Suppressor macrophage treated with lipopolysaccharide for 1 hour (primary cell): ENCODE measurements at places on chromosomes 13 and 19.

DNA sequence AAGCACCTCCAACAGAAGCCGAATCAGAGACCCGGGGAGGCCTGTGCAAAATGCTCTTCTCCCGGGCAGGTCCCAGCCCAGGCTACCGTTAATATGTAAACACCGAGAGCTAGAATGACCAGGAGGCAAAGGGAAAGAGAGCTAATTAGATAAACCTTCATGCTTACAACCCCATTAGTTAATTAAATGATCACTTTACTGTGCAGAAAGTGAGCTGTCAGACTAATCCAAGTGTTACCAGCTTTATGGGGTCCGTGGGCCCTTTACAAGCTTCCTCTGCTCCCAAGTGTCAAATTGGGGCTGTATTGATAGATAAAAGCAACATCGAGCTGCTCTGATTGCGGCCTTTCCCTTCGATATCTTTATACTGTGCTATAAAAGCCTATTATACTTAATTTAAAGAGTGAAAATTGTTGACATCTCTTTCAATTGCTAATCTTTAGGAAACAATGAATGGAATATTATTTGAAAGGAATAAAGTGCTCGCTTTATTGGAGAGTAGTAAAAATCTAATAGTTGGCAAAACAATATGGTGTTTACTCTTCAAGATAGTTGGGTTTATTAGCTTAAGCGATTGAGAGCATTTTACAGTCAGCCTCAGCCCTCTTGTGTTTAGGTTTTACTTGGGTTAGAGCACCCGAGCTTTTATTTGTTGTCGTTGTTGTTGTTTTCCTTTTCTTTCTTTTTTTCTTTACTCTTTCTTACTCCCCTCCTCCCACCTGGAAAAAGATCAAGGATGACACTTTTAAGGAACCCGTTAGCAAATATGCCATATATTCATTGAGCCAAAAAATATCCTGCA is 189.3 kb upstream of the GPR12 start:
- no peak for DNase-seq

DNA sequence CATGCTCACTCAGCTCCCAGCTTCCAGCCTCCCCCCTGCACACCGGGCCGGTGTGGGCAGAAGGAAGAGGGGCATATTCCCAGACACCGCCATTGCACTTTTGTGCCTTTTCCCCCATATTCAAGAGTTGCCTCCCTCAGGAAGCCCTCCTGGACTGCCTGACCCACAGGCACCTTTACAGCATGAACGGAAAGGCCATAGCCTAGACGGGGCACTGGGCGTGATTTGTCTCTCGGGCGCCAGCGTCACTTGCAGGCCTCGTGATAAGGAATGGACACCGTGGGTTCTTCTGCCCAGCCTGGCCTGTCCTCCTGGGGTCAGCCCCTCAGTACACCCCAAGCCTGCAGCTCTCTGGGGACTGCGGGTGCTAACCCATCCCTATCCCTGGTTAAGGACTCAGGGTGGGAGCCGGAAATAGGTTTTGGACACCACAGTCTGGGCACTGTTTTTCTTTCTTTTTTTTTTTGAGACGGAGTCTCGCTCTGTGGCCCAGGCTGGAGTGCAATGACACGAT is 933 bp upstream of the UQCR11 start:
- DNase-seq: peak; percentile 26

- no peak for DNase-seq
Observed at GRCh38 chr19:13634658-13635057, 128.4 kb upstream of the CACNA1A start.

DNA sequence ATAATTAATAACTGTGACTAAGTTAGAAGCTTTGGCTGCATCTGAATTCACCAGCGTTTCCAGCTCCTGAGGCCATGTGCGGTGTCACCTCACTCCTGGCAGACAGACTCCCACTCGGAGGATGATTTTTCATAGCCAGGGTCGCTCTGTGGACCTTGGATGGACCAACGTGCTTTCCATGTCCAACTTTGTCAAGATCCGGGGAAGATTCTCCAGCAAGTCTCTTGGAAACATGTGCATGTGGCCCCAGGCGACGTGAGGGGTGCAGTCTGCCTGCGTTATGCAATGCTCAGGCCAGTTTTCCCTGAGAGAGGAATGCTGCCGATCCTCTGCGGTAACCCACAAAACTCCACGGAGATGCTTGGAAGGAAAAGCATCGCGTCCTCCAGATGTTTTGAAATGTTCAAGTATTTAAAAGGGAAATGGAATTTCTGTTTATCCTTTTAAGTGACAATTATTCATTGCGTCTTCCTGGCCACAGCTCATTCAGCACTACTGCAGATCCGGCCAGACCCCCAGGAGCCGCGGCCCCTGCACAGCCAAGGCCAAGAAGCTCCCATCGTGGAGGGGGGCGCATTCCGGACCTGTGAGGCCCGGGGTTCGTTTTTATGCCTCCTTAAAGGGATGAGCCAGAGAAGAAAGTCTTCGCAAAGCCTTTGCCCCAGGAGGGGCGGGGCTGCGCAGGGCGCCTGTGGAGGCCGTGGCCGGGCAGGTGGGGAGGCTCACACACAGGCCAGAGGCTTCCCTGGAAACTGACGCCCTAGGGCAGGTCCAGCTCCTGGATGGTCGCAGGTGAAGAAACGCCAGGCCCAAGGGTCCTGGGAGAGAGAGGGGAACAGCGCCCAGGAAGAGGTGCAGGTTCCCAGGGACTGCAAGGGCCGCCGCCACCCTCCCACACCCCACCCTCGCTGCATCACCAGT is 46.0 kb downstream of the C13orf46 start:
- DNase-seq: no peak

DNA sequence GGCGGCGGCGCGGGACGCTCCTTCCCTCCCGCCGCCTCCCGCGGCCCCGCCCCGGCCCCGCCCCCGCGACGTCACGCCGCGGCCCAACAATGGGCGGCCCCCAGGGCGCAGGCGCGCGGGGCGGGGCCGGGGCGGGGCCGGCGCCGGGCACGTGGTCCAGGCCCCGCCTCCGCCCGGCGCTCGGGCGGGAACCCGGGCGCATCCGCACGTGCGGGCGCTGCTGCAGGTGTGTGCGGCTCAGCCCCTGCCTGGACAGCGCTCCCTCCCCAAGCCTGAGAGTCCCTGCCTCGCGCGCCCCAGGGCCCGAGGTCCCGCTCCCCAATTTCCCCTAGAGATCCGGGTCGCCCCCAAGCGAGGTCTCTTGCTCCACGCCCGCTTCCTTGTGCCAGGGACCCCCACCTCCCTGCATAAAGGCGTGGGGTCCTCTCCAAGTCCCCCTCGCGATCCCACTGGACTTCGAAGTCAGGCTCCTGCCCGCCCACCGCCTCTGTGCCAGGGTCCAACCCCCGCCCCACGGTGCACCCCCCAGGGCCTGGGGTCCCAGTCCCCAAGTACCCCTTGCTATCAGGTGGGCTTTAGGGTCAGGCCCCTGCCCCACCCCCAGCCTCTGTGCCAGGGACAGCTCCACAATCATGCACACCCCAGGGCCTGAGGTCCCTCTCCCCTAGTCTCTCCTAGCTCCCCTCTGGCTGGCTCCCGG is at the start of gene MEX3D:
MEX3D (minus strand) TSS at position 6 of the 700 bp plus-strand sequence. CDS start 267 bp downstream, outside the sequence.
- peak; percentile 98 for DNase-seq

DNA sequence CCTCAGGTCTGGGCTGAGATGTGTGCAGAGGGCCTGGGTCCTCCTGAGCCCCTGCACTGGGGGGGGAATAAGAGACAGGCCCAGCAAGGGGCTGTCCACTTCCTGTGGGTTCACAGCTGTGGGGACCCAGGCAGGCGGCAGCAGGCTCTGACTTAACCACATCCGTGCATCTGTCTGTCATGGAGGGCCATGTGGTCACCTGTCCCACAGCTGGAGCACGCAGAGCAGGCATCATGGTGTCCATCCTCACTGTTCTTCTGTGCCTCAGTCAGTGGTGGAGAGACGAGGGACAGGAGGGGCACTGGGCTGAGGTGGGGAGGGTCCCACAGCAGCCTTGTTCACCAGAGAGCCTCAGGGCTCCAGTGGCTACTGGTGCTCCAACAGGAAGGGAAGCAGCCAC is 16.3 kb upstream of the KIR3DL3 start:
- DNase-seq: no peak

GRCh38 chr13:47087841-47088240 is 191.0 kb upstream of the HTR2A start:
- no peak for DNase-seq

- DNase-seq: no peak
Observed at GRCh38 chr13:71798707-71799106, 68.3 kb downstream of the DACH1 start.

DNA sequence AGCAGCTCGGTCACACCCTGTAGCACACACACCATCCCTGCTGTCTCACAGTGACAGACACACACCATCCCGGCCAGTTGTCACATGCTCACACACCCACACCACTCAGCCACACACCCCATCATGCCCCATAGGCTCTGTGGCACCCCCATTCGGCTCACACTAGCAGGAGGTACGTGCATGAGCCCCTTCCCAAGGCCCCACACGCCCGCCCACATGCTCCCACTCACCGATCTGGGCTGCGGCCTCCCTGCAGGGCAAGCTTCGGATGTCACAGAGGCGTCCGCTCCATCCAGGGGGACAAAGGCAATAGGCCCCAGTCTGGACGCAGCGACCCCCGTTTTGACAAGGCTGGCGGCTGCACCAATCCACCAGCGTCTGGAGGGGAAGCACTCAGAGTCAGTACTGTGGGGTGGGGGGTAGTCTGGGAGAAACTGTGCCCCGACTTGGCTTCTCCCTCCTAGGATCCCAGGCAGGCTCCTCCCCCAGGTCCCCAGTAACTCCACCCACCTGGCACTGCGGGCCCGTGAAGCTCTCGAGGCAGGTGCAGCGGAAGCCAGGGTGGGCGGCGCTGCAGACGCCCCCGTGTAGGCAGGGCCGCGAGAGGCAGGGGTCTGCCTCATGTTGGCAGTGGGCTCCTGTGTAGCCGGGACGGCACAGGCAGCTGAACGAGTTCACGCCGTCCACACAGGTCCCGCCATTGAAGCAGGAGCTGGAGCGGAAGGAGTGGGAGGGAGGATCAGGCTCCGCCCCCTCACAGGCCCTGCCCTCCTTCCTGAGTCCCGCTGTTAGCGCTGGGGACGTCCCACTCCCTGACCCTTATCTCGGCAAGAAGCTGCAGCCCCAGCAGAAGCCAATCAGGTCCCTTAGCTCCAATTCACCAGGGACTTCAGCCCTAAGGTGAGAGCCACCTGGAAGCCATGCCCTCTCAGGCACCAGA is 20.1 kb downstream of the NOTCH3 start:
- DNase-seq: no peak

GRCh38 chr13:39197647-39198007 is 159.4 kb downstream of the NHLRC3 start:
- DNase-seq: no peak

DNA sequence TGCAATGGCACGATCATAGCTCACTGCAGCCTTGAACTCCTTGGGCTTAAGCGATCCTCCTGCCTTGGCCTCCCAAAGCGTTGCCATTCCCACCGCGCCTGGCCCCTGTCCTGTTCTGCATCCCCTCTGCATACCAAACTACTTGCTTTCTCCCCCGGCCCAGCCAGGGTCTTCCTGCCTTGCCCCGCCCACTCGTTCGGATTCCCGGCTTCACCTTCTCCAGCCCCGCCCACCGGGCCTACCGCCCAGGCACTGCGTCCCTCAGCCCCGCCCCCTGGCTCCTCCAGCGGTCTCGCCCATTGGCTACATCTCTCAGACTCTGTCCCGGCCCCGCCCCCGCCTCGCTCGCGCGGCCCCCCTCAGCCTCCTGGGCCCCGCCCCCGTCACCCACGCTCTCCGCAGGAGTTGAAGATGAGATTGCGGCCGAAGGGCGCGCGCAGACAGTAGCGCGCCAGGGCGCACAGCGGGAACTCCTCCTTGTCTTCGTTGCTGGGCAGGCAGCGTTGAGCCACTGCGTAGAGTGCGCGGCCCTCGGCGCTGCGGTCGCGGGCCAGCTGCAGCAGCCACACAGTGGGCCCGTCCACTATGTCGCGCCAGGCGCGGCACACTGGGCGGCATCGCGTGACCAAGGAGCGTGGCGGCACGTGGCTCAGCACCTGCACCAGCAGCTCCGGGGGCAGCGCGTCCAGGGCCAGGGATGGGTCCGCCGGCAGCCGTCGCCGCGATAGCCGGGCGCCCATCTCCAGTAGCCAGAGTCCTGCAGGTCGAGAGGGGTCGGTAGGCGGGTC is 19.0 kb downstream of the MRPS12 start:
- DNase-seq: peak; percentile 95

GRCh38 chr13:96214824-96215445 is 125.0 kb downstream of the HS6ST3 start:
- no peak for DNase-seq

GRCh38 chr13:51624695-51625345 is 40.6 kb downstream of the WDFY2 start:
- peak; percentile 34 for DNase-seq

DNA sequence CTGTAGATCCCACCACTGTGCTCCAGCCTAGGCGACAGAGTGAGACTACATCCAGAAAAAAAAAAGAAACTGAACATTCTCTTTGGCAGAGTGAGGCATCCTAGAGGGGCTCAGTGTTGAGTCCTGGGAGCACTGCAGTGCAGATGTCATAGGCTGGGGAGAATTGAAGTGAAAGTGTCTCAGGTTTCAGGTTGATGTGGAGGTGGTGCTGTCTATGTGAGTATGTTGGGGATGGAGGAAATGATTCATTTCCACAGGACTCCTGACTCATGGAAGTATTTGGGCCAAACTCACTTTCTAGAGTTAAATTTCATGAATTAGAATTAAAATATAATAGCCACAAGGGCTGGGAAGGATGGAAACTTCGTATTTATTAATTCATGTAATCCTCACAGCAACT is 134.4 kb upstream of the TSC22D1 start:
- DNase-seq: peak; percentile 12

DNA sequence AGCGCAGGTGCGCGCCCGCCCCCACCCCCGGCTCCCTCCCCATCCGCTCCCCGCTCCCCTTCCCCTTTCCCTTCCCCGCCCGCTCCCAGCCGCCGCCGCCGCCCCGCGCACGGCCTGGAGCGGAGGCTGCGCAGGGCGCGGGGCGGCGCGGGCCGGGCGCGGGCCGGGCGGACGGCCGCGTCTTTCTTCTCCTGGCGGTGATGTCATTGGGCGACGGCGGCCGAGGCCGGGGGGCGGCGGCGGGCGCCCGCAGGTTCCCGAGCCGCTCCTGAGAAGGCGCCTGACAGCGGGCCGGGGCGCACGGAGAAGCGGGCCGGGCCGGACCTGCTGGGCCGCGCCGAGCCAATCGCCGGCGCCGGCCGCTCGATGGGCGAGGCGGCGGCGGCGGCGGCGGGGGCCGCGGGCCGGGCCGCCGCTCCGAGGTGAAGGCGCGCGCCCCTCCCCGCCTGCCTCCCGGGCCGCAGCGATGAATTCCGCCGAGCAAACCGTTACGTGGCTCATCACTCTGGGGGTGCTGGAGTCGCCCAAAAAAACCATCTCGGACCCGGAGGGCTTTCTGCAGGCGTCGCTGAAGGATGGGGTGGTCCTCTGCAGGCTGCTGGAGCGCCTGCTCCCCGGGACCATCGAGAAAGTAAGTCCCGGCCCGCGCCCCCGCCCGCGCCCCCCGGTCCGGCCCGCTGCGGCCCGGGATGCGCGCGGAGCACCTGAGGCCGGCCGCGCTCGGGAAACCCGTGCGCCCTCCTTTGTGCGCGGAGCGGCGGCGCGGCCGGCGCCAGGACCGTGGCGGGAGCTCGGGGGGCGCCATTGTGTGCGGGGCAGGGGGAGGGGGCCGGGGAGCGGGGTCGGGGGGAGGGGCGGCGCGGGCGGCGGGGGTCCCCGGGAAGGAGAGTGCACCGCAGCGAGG is at the start of gene ARHGEF7:
ARHGEF7 (plus strand) TSS at position 250 of the 904 bp plus-strand sequence; CDS start at position 467, 217 bp downstream.
- DNase-seq: no peak
